ENCODE measurements at places on chromosomes 1 and 21. TPM values are rescaled to one million over a fixed set of nuclear protein-coding genes. Genes with fewer than 3 reads are reported as not detected.

The TNFRSF1B gene
- 16.3 TPM for polyA plus RNA-seq

The NCF2 gene
- polyA plus RNA-seq: 3.7 TPM

The KCNAB2 gene
- polyA plus RNA-seq: 27.9 TPM

The TSPAN2 gene
- polyA plus RNA-seq: 14.0 TPM

The IFNLR1 gene
- 11.7 TPM for polyA plus RNA-seq

The METTL18 gene
- polyA plus RNA-seq: 11.2 TPM

The TMEM125 gene
- 29.7 TPM for polyA plus RNA-seq

The NEK7 gene
- polyA plus RNA-seq: 43.2 TPM

The RNU1-4 gene
- polyA plus RNA-seq: 3.2 TPM

The ADGRL4 gene
- polyA plus RNA-seq: 5.6 TPM

The CCDC185 gene
- not detected for polyA plus RNA-seq

The OXCT2 gene
- polyA plus RNA-seq: 2.4 TPM

The COL9A2 gene
- polyA plus RNA-seq: 11.0 TPM

The MTMR11 gene
- polyA plus RNA-seq: 170 TPM

The TSPAN1 gene
- polyA plus RNA-seq: 17.8 TPM

The AADACL4 gene
- polyA plus RNA-seq: not detected

The HUNK gene
- 9.1 TPM for polyA plus RNA-seq

The ANKRD34A gene
- 0.79 TPM for polyA plus RNA-seq

The FAM72C gene
- 1.6 TPM for polyA plus RNA-seq

The SLAMF9 gene
- 0.33 TPM for polyA plus RNA-seq

The SRP9 gene
- polyA plus RNA-seq: 304 TPM

The HP1BP3 gene
- 247 TPM for polyA plus RNA-seq

The GBP4 gene
- 8.9 TPM for polyA plus RNA-seq

The NID1 gene
- polyA plus RNA-seq: 76.0 TPM

The CA6 gene
- not detected for polyA plus RNA-seq

The LCE2A gene
- polyA plus RNA-seq: not detected

The NEK2 gene
- 11.1 TPM for polyA plus RNA-seq

The NBPF6 gene
- polyA plus RNA-seq: not detected

The SYCP1 gene
- not detected for polyA plus RNA-seq

The MIB2 gene
- 49.8 TPM for polyA plus RNA-seq

The SYPL2 gene
- polyA plus RNA-seq: 0.60 TPM

The ACKR1 gene
- 3.2 TPM for polyA plus RNA-seq

The GJA4 gene
- polyA plus RNA-seq: 15.0 TPM

The SLC25A34 gene
- 2.7 TPM for polyA plus RNA-seq

The PTPRU gene
- 17.6 TPM for polyA plus RNA-seq

The SIPA1L2 gene
- polyA plus RNA-seq: 14.3 TPM

The NT5C1A gene
- polyA plus RNA-seq: 0.21 TPM

The C1orf167 gene
- 0.15 TPM for polyA plus RNA-seq

The DENND2C gene
- 0.99 TPM for polyA plus RNA-seq

The CACNA1S gene
- 0.15 TPM for polyA plus RNA-seq

Data from large intestine (tissue), 12 donors.